ENCODE measurements at places on chromosomes 13 and 19. TPM values are rescaled to one million over a fixed set of nuclear protein-coding genes. Genes with fewer than 3 reads are reported as not detected.

The KCTD4 gene
- 0.08 TPM for polyA plus RNA-seq

The TEX101 gene
- polyA plus RNA-seq: not detected

The C19orf38 gene
- polyA plus RNA-seq: 0.23 TPM

DNA sequence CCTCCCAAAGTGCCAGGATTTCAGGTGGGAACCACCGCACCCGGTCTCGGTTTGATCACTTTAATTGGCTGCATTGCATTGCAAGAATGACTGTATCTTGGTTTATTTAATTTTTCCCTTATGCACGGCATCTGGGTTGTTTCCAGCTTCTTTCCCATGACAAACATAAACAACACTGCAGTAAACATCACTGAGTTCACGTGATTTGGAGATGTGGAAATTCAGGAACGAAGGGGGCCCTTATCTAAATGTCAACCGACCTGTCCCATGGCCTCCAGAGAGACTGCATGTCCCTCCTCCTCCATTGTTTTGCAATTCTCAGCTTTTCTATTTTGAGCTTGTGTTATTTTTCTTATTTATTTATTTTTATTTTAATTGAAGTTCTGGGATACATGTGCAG, 14.4 kb upstream of the SULT2B1 start:
- DNase-seq: no peak

DNA sequence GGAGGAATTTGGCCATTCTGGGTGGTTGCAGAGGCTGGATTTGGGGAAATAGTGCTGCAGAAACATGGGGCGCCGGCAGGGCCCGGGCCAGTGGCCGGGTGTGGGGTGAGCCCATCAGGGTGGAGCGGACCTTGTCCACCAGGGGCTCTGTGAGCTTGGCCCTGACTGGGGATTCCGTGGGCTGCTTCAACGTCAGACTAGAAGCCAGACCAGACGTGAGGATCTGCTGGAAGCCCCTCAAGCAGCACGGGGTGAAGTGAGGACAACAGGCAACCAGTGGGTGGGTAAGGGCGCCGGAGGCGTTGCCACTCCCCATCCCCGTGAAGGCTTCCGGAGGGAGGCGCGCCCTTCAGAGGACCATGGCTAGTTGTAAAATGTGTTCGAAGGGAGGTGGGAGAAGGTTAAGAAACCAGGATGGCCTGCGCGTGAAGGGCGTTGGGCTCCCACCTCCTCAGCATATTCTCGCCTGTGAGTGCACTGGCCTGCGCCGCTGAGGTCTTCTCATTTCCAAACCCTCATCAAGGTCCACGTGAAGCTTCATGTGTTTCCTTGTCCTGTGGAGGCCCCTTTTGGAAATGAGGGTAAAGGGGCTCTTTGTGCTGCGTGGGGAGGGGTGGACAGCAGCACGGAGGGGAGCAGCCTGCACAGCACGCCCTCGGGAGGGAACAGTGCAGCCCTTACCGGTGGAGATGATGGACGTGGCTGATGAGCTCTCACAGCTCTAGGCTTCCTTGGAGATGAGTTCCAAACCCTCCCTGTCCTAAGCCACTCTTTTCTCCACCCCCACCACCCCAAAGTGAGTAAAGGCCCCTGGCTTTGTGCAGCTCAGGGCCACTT, 8.3 kb downstream of the TEX29 start:
- DNase-seq: no peak
